Right renal cortex interstitium (tissue), 3 donors: ENCODE measurements at places on chromosomes 5 and 9. TPM values are rescaled to one million over a fixed set of nuclear protein-coding genes. Genes with fewer than 3 reads are reported as not detected.

DNA sequence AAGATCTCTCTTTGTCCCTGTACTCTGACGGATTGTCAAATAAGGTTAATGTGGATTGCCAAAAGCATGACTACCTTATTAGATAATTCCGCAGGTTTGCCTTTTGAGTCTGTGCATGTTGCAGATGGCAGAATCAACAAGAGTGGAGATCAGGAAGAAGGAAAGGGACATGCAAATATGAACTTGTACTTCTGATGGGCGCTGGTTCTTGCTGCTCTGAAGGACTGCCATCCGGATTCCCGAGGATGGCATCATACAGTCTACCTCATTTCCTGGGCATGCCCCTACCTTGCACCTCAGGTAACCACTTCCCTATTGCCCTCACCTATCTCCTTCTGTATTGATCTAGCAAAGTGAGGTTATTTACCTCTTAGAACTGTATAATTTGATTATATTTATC lies 504.2 kb downstream of the ACTL7B start:
- no peak for DNase-seq

Gene SLC6A3
- polyA plus RNA-seq: 0.41 TPM

- no peak for DNase-seq
These were observed 6.9 kb upstream of the GLIS3 start for GRCh38 chr9:4306777-4307121.

Gene LTC4S
- 2.6 TPM for polyA plus RNA-seq

Gene GRXCR2
- not detected for polyA plus RNA-seq

Gene FOXD4L6
- not detected for polyA plus RNA-seq

DNA sequence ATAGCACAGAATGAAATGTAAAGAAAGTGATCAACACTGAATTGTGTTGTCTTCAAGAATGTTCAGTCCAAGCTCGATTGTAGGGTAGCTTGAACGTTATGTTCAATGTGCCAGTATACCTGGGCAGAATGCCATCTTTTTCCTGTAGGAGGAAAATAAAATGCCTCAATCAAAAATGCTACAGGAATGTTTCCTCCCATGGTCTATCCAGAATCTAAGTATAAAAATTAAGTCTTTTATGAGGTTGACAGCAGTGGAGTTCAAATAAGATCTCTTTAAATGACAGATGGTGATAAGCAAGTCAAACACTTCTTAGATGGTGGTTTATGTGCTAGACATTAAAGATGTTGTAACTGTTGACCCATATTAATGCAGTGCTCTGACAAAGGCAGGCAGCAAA lies 488.6 kb downstream of the CSNK1G3 start:
- DNase-seq: no peak

DNA sequence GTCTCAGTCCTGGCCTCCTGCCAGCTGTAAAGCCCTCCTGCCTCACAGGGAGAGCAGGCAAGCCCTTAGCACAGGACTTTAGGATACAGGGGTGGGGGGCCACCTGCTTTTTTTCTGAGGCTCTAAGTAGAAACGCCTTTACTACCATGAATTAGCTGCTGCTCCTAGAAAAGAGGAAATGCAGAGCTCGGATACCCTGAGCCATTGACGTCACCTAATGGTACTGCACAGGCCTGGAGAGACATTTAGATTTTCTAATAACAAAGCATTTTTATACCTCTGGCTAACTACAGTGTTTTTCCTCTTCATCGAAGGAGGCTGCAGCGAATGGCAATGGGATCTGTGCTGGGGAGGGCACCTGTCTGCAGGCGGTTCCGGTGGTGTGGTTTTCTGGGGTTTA lies 137.0 kb downstream of the WDR41 start:
- no peak for DNase-seq

- no peak for DNase-seq
These were observed 8.7 kb downstream of the STK10 start for GRCh38 chr5:172178991-172179989.
